AG04449 (cell line): ENCODE measurements at places on chromosomes 2 and 18.

GRCh38 chr2:37322368-37322767, 2.3 kb downstream of the PRKD3 start:
- no peak for DNase-seq

DNA sequence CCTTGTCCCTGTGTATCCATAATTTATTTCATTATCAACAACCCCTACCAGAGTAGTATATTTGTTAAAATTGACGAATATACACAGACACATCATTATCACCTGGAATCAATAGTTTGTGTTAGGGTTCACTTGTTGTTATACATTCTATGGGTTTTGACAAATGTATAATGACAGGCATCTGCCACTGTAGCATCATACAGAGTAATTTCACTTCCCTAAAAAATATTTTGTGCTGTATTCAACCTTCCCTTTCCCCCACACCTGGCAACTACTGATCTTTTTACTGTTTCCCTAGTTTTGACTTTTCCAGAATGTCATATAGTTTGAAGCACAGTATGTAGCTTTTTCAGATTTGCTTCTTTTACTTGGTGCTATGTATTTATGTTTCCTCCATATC, 132.0 kb downstream of the ZNF804A start:
- no peak for DNase-seq

DNA sequence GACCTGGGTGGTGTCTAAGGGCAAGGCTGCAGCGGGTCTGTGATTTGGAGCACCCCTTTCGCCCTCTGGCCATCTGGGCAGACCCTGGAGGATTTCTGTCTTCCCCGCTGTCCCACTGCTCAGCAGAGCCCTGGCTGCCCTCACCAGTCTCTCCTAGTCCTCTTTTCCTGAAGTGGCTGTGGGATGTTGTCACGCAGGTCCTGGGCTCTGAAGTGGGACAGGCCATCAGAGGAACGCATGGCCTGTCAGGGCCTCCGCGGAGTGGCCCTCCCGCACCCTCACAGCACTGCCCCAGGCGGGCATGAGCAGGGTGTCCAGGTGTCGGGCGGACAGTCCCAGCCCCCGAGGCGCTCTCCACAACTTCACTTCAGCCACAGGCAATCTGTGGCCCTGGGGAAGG, 1.1 kb upstream of the TMEM185B start:
- no peak for DNase-seq

DNA sequence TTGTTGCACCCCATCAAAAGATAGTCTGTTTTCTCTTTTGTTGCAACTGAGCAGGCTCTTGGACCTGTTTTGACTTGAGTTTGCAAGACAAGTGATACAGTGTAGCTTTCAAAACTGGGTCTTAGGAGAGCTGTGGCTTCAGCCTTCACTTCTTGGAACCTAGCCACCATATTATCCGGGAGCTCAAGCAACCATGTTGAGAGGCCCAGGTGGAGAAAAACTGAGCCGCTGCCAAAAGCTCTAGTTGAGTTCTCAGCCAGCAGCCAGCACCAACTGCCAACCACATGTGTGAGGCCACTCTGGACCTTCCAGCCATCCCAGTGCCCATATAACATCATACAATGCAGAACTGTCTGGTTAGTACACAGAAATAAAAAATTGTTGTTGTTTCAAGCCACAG, 5.4 kb downstream of the CACNB4 start:
- no peak for DNase-seq

GRCh38 chr2:140512106-140512505, 1618.7 kb downstream of the LRP1B start:
- DNase-seq = no peak

DNA sequence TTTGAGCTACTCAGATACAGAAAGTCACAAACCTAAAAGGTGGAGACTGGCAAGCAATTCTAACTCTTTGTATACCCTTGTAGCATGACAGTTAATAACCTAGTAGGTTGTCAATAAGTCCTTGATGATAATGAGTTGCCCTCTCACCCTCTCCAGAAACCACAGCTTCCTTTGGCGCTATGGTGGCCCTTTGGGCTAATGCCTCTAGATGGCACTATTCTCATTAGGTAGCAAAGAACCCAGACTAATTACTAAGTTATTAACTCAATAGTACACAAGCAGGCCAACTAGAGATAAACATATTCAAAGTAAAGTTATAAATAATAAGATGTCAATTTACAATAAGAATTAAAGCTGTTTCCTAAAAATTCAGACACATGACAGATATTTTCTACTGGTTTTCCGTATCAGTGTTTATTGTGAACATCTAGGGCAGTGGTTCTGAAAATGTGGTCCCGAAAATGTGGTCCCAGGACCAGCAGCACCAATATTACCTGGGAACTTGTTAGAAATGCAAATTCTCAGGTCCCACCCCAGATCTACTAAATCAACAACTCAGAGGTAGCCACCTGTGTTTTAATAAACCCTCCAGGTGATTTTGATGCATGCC, 41.1 kb downstream of the LDAH start:
- DNase-seq = no peak

GRCh38 chr18:25136416-25137196, 215.4 kb downstream of the ZNF521 start:
- no peak for DNase-seq

DNA sequence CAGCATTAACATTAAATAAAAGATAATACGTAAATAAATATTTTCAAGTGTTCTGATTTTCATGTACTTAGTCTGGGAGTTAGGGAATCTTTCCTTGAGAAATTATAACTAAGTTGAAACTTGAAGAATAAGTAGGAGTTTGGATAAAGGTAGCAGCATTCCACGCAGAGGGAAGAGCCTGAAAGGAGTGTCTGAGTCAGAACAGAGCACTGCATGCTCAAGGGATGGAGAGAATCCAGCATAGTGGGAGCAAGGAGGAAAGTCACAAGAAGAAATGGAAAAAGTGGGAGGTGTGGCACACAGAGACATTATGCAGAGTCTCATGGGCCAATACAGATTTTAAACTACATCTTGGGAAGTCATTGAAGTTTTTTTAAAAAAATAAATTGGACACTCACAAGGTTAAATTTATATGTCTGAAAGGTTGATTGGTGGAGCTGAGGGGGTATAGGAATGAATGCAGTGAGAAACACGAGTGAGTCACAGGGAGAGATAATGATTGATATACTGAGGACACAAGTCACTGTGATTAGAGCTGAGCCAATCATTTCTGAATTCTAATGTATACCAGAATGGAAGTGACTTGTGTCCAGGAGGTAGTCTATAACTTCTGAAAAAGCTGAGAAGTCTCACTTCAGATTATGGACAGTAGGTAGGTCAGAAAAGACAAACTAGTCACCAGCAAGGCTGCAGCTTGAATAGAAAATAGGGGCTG, 66.9 kb downstream of the ICOS start:
- DNase-seq = no peak

GRCh38 chr2:196380575-196380974, 209.2 kb upstream of the STK17B start:
- DNase-seq = no peak
